ENCODE measurements at places on chromosomes 1 and 21. TPM values are rescaled to one million over a fixed set of nuclear protein-coding genes. Genes with fewer than 3 reads are reported as not detected.
A peak's percentile ranks its signal among the peaks of the same experiment; 100 is the strongest.

GRCh38 chr1:12770620-12771019 is 2.9 kb upstream of the PRAMEF12 start:
- H3K4me1 ChIP-seq: no peaks in the 10 kb centered on the region
- H3K27me3 ChIP-seq: peaks cover 12% of the 10 kb centered on the region
- DNase-seq: no peak
- H3K36me3 ChIP-seq: no peaks in the 10 kb centered on the region
- H3K4me3 ChIP-seq: no peak overlapping the region

DNA sequence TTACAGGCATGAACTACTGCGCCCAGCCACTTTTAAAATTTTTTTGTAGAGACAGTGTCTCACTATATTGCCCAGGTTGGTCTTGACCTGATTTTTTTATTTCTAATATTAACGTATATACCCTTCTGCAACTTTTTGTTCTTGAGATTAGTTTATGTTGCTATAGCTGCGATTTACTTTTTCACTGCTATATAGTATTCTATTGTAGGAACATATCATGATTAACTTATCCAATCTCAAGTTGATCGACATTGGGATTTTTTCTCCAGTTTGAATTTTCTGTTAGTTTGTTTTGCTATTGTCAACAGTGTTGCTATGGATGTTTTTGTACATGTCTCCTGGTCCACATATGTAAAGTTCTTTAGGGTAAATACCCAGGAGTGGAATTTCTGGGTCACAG is 35.4 kb downstream of the WASF2 start:
- no peaks in the 10 kb centered on the region for H3K27me3 ChIP-seq
- peaks cover 5% of the 10 kb centered on the region for H3K36me3 ChIP-seq
- peaks cover 33% of the 10 kb centered on the region for H3K4me1 ChIP-seq
- no peak overlapping the region for H3K4me3 ChIP-seq

- DNase-seq: no peak
- peaks cover 2% of the 10 kb centered on the region for H3K27me3 ChIP-seq
- H3K36me3 ChIP-seq: no peaks in the 10 kb centered on the region
- no peak overlapping the region for H3K4me3 ChIP-seq
Observed at GRCh38 chr1:4308806-4309205, 345.6 kb upstream of the AJAP1 start.

- H3K4me1 ChIP-seq: no peaks in the 10 kb centered on the region
- no peaks in the 10 kb centered on the region for H3K27me3 ChIP-seq
- DNase-seq: no peak
- no peak overlapping the region for H3K27ac ChIP-seq
- H3K4me3 ChIP-seq: no peak overlapping the region
Observed at GRCh38 chr1:195789321-195789720, 818.9 kb downstream of the KCNT2 start.

FOXD3 gene
- total RNA-seq: not detected

DMBX1 gene
- total RNA-seq: not detected

DNA sequence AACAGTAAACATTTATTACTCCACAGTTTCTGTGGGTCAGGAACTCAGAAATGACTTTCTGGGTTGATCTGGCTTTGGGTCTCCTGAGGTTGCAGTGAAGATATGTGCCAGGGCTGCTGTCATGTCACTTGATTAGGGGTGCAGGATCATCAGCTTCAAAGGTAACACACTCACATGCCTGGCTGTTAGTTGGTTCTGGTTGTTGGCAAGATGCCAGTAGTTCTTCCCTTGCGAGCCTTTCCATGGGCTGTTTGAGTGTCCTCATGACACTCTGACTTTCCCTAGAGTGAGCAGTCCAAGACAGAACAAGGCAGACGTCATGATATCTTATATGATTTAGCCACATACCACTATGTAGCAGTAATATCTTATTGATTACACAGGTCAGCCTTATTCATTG is 1.8 kb downstream of the SWT1 start:
- H3K4me3 ChIP-seq: peak overlapping the region; percentile 42
- H3K27ac ChIP-seq: no peak overlapping the region
- H3K4me1 ChIP-seq: peaks cover 44% of the 10 kb centered on the region
- no peaks in the 10 kb centered on the region for H3K27me3 ChIP-seq

DNA sequence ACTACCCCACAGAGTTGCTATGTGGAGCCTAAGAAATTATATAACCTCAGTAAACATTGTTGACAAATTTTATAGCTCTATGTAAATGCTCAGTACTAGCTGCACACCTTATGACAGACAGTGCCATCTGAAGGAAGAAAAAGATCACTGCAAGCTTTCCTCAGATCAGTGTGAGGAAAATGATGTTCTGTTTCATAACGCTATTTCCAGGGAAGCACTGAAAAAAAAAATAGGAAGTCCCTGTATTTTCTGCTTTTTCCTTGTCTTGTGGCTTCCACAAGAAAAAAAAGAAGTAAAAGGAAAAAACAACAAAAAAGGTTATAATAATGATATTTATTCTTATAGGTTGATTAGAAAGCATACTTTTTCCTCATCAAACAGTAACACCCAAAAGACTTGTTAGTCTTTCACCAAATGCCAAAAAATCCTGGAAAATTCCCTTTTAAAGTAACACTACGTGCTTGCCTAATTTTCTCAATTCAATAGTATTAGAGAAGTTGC is 23.2 kb downstream of the LYST start:
- H3K27ac ChIP-seq: no peak overlapping the region
- H3K36me3 ChIP-seq: peaks cover 26% of the 10 kb centered on the region
- H3K27me3 ChIP-seq: no peaks in the 10 kb centered on the region
- H3K4me1 ChIP-seq: peaks cover 43% of the 10 kb centered on the region
- H3K4me3 ChIP-seq: no peak overlapping the region

DNA sequence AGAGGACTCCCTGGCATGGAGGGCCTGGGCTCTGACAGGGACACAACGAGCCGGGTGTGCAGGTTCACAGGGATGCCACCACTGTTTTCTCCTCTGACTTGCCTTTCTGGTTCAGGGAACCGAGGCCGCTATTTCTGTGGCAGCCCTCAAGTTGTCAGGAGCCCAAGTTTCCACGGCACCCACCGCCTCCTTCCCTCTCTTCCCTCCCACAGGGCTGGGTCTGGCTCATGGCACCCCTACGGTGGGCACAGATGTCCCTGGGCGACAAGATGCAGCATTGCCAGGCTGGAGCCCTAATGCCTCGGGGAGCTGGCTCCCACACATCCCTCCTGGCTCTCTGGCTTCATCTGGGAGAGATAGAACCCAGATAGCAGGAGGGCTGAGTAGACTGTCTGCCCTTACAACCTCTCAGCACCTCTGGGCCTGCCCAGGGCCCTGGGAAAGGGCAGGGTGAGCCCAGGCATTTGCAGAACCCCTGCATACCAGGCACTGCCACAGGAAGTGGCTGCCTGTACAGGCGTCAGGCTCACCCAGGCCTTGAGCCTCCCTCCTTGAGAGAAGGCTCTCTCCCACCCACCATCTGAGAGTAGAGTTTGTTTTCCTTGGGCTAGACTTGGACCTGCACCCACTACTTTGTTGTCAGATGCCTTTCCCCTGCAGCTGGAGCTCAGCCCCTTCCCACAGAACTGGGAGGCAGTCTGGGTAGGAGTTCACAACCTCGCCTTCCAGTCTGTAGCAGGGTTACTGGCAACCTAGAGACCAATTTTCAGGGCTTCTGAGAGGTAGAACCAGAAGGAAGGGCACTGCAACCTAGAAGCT is 20.5 kb downstream of the KCNC4 start:
- no peak overlapping the region for H3K4me3 ChIP-seq
- no peak overlapping the region for H3K27ac ChIP-seq
- peaks cover 4% of the 10 kb centered on the region for H3K36me3 ChIP-seq

DNA sequence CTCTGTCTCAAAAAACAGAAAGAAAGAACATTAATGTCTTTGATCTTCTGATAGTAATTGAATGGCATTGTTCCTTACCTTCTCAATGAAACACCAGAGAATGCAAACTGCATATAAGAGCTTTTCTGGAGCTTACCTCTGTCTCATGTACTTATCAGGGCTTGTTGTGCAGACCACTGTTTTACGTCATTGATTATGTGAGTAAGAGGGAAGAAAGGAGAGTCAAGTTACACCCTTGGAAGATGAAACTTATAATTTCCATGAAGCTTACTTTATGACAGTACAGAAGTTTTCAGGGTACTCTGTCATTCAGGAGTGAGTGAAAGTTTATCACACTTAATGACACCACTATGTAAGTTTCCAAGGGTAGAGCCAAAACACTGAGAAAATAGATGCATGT is 49.0 kb upstream of the MAB21L3 start:
- peaks cover 2% of the 10 kb centered on the region for H3K27me3 ChIP-seq
- no peak overlapping the region for H3K4me3 ChIP-seq
- DNase-seq: no peak

- no peak overlapping the region for H3K27ac ChIP-seq
- peaks cover 6% of the 10 kb centered on the region for H3K4me1 ChIP-seq
- H3K27me3 ChIP-seq: peaks cover 2% of the 10 kb centered on the region
- H3K36me3 ChIP-seq: peaks cover 46% of the 10 kb centered on the region
- no peak overlapping the region for H3K4me3 ChIP-seq
- DNase-seq: no peak
Observed at GRCh38 chr21:31203431-31204054, 140.5 kb downstream of the TIAM1 start.

DNA sequence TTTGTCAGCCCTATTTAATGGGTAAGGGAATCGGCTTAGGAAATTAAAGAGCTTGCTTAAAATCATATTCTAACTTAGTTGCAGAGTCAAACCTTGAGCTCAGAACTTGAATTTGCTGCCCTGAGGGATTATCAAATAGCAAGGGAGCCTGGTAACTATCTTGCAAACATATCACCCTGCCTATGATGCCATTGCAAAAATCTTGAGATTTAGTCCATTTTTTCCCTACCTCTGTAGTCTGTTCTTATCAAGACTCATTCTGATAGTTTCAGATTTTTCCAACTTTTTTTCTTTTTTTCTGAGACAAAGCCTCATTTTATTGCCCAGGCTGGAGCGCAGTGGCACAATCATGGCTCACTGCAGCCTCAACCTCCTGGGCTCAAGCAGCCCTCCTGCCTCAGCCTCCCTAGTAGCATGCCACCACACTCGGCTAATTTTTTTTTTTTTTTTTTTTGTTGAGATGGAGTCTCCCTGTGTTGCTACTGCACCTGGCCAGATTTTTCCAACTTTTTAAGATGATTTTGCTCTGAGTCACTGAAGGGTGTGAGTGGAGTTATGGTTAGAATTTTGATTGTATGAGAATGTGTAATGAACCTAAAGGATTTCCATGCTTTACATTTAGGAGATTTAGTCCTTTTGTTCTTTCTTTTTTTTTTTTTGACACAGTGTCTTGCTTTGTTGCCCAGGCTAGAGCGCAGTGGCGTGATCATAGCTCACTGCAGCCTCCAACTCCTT is 12.2 kb downstream of the SARS1 start:
- peak overlapping the region; percentile 8 for H3K27ac ChIP-seq
- no peak for DNase-seq
- H3K4me3 ChIP-seq: no peak overlapping the region
- H3K36me3 ChIP-seq: peaks cover 39% of the 10 kb centered on the region
- peaks cover 17% of the 10 kb centered on the region for H3K4me1 ChIP-seq
- H3K27me3 ChIP-seq: no peaks in the 10 kb centered on the region

GFI1 gene
- 103 TPM for total RNA-seq

- H3K27me3 ChIP-seq: peaks cover 10% of the 10 kb centered on the region
- DNase-seq: no peak
- no peaks in the 10 kb centered on the region for H3K36me3 ChIP-seq
- peaks cover 21% of the 10 kb centered on the region for H3K4me1 ChIP-seq
- no peak overlapping the region for H3K4me3 ChIP-seq
- no peak overlapping the region for H3K27ac ChIP-seq
Observed at GRCh38 chr1:110591956-110592355, 14.2 kb downstream of the KCNA2 start.

A3GALT2 gene
- total RNA-seq: not detected

- peak overlapping the region; percentile 94 for H3K27ac ChIP-seq
- H3K27me3 ChIP-seq: no peaks in the 10 kb centered on the region
- no peak for DNase-seq
- peaks cover 77% of the 10 kb centered on the region for H3K36me3 ChIP-seq
Observed at GRCh38 chr1:150572918-150573647, 6.3 kb downstream of the MCL1 start.

FALEC gene
- total RNA-seq: not detected

AGBL4 gene
- not detected for total RNA-seq

DNA sequence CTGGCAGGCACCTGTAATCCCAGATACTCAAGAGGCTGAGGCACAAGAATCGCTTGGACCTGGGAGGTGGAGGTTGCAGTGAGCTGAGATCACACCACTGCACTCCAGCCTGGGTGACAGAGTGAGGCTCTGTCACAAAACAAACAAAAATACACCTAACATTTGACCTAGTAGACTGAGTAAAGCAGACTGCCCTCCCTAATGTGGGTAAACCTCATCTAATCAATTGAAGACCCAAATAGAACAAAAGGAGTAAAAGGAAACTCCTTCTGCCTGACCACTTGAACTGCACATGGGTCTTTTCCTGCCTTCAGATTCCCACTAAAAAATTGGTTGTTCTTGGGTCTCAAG is 19.0 kb upstream of the RBM15 start:
- H3K27ac ChIP-seq: no peak overlapping the region
- H3K4me3 ChIP-seq: no peak overlapping the region
- H3K36me3 ChIP-seq: no peaks in the 10 kb centered on the region
- DNase-seq: no peak

DNA sequence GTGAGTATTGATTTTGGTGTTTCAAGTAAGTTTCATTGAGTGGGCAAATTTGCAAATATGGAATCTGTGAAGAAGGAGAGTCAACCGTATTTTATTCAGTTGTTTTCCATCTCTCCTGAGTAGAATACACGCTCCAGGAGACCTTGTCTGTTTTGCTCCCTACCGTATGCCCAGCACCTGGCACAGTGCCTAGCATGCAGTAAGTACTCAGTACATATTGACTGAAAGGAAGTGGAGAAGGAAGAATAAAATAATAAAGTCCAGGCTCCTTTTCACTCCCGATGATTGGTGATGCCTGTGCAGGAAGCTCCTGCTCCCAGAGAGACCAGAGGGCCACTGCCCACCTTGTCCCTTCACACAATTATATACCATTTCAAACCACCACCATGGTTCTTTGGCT is 59.4 kb upstream of the NEK2 start:
- H3K4me3 ChIP-seq: no peak overlapping the region
- H3K4me1 ChIP-seq: peaks cover 18% of the 10 kb centered on the region
- peaks cover 2% of the 10 kb centered on the region for H3K27me3 ChIP-seq

- DNase-seq: no peak
- H3K27me3 ChIP-seq: peaks cover 11% of the 10 kb centered on the region
- no peaks in the 10 kb centered on the region for H3K4me1 ChIP-seq
- no peaks in the 10 kb centered on the region for H3K36me3 ChIP-seq
- no peak overlapping the region for H3K4me3 ChIP-seq
Observed at GRCh38 chr1:87250336-87250735, 78.3 kb upstream of the LMO4 start.

GRCh38 chr1:18178111-18178510 is 70.5 kb downstream of the IGSF21 start:
- no peak overlapping the region for H3K27ac ChIP-seq
- H3K36me3 ChIP-seq: no peaks in the 10 kb centered on the region
- H3K27me3 ChIP-seq: peaks cover 7% of the 10 kb centered on the region
- H3K4me1 ChIP-seq: no peaks in the 10 kb centered on the region

AMY2A gene
- not detected for total RNA-seq

BACE2 gene
- total RNA-seq: 0.81 TPM

PCP4 gene
- not detected for total RNA-seq

GRCh38 chr1:17966341-17966740 is 141.3 kb upstream of the IGSF21 start:
- no peak overlapping the region for H3K27ac ChIP-seq
- no peaks in the 10 kb centered on the region for H3K36me3 ChIP-seq
- H3K4me1 ChIP-seq: no peaks in the 10 kb centered on the region
- no peak overlapping the region for H3K4me3 ChIP-seq
